ENCODE measurements at places on chromosomes 3 and 15. TPM values are rescaled to one million over a fixed set of nuclear protein-coding genes. Genes with fewer than 3 reads are reported as not detected.

ITGA11 gene
- total RNA-seq: 23.8 TPM

WDR76 gene
- 1.5 TPM for total RNA-seq

TMEM212 gene
- not detected for total RNA-seq

AADACL2 gene
- total RNA-seq: not detected

LMAN1L gene
- total RNA-seq: 72.9 TPM
